ENCODE measurements at places on chromosomes 5 and 9.
A peak's percentile ranks its signal among the peaks of the same experiment; 100 is the strongest.

DNA sequence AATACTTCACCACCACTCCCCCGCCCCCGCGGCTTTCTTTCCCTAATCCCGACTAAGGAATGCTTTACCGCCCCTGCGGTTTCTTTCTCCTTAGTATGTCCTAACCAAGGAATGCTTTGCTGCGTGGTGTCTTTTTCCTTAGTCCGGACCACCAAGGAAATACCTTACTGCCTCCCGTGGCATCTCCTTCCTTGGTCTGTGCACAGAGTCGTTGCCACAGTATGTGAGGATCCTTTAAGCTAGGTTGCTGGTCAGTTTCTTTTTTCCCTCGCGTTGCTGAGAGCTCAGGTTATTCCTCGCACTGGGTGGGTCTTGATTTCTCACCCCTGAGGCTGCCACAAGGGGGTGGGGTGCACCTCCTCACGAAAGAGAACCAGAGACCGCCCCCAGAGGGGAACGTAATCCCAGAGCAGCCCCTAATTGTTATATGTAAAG, 309.4 kb downstream of the NR3C1 start:
- DNase-seq: no peak

GRCh38 chr9:8826281-8826680, 1026.7 kb upstream of the DMAC1 start:
- no peak for DNase-seq

DNA sequence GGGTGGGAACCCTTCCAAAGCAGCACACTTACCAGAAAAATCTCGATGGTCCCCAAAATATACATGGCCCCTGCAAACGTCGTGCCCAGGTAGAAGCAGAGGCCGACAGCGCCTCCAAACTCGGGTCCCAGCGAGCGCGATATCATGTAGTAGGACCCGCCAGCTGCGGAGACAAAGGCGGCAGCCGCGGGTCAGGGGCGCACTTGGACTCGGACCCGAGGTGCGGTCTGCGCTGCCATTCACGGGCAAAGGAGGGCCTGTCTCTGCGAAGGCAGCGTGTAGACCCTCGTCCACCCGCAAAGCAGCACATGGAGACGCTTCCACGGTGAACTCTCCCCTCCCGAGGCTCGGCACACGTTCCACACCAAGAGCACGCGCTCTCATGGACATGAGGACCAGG, 25.0 kb downstream of the SLC12A7 start:
- no peak for DNase-seq

- DNase-seq: no peak
These were observed 114.2 kb downstream of the GAPVD1 start for GRCh38 chr9:125375820-125376219.

- DNase-seq: no peak
These were observed 1596.1 kb upstream of the WWC1 start for GRCh38 chr5:166695326-166695725.

- no peak for DNase-seq
These were observed 674.5 kb downstream of the CETN3 start for GRCh38 chr5:89735082-89735481.

DNA sequence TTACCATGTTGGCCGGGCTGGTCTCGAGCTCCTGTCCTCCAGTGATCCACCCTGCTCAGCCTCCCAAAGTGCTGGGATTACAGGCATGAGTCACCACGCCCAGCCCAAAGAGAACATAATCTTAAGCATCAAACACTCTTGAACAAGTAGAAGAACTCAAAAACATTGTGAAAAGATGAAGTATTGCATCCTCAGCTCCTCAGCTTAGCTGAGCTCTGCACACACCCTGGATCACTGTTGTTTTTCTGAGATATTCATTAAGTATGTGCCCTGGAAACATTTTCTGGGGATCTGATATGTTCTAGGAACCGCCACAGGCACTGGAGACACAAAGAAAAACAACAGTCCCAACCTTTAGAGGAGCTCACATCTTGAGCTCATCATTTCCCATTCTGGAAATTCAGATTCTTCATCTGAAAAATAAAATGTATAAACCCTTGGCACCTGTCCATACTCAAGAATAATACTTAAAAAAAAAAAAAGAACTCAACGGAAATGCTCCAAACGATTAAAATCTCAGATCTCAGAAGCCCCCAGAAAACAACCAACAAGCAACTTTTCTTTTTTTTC, 62.2 kb upstream of the ZNF462 start:
- no peak for DNase-seq

- DNase-seq: no peak
These were observed 524.5 kb upstream of the CLINT1 start for GRCh38 chr5:158383486-158383885.

- DNase-seq: peak; percentile 94
These were observed at the start of gene AK3 for GRCh38 chr9:4740638-4741364. TSS of gene AK3 (minus strand) at chr9:4741202. CDS start at chr9:4741087, 115 bp downstream.

Data from right kidney (tissue), 9 donors.